ENCODE measurements at places on chromosomes 6 and 20.

GRCh38 chr6:37482606-37483251 lies 17.0 kb downstream of the CCDC167 start:
- DNase-seq = no peak

- no peak for DNase-seq
Observed at GRCh38 chr6:71114544-71114943, 157.7 kb upstream of the B3GAT2 start.

DNA sequence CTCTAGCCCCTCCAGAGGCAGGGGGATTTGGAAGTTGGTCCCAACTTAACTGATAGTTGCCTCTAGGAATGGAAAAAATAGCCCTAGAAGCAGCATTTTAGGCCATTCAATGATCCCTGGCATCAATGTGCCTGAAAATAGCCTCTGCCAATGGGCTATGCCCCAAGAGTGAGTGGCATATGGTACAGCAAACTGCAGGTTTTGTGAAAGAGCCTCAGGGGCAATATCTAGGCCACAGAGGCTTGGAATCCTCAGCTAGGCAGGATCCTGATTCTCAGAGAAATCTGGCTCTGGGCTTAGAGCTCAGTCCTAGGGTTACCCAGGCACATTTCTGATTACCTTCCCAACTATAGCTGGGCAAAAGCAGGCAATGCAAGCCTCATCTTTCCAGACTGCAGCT lies 104.4 kb upstream of the MOCS1 start:
- no peak for DNase-seq

GRCh38 chr20:46970937-46971630 lies 76.4 kb downstream of the EYA2 start:
- DNase-seq = no peak

GRCh38 chr20:59078231-59078630 lies 35.6 kb upstream of the PRELID3B start:
- DNase-seq = no peak

- DNase-seq = no peak
Observed at GRCh38 chr6:8108031-8108660, 5.8 kb upstream of the EEF1E1 start.

- no peak for DNase-seq
Observed at GRCh38 chr20:61391812-61392520, 139.9 kb downstream of the CDH4 start.

DNA sequence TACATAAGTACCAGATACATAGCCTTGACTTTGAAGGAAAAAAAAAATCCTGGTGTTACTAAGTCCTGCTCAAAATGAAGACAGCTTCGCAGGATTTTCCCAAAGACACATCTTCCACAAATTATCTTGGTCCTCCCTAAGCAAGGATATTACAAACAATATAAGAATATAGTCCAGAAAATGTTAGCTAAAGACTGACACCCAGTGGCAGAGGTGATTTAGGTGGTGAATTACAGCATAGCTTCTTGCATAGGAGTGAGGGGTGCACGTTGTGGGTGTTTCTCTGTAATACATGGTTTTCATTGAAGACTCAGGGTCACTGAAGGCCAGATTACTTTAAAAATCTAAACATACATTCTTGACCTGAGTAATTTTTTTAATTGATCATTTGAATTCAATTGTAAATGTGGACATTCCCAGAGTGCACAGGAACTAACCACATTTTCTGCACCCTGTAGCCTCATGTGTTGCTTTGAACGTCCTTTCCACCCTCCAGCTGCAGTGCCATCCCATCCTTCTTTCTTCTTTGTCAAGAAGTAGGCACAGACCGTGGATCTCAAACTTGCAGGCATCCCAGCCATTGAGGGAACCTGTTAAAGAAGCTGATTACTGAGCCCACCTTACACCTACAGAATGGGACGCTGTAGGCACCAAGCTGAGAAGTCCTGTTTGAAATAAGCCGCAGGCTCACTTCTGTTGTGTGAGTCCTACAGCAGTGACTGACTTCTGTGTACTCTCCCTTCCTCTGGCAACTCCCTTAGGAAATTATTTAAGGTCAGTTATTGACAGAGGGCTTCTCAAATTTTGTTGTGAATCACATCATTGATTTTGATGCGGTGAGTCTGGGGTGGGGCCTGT lies 102.6 kb downstream of the PERP start:
- DNase-seq = peak; percentile 50

- no peak for DNase-seq
Observed at GRCh38 chr20:40606237-40606636, 82.8 kb downstream of the MAFB start.

- DNase-seq = no peak
Observed at GRCh38 chr6:71072508-71072907, 115.6 kb upstream of the B3GAT2 start.

GRCh38 chr20:57317316-57317788 lies 12.3 kb upstream of the SPO11 start:
- DNase-seq = no peak

- DNase-seq = no peak
Observed at GRCh38 chr20:38061109-38061508, 27.6 kb downstream of the RPRD1B start.

Data from DND-41 (cell line).